ENCODE measurements at places on chromosomes 4 and X.

DNA sequence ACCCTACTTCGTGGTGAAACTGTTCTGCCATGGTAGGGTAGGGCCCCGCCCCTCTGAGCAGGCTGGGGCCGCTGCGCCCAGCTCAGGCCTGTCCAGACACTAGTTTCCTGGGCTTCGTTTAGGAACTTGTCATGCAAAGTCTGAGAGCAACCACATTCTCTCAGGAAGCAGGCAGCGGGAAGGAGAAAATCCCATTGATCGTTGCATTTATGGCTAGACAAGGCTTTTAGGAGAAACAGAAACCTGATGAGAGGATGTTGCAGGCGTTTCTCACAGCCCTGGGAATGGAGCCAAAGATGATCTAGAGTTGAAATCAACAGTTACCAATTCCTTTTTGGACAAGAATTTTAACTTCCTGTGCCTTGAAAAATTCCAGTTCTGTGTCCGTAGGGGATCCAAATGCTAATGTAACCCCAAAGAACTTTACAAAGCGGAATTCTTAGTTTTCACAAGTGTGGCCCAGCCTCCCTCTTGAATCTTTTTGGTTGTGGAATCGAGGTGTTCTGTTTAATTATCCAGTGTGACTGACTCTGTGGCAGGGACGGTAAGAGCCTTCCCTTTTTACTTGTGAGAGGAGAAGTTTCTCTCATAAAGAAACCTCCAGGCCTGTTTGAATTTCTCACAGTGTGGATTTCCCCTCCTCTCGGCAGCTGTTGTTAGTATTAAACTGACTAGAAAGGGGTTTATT is 4.5 kb upstream of the CXCL9 start:
- DNase-seq, result no peak

- no peak for DNase-seq
Observed at GRCh38 chr4:102783006-102783405, 22.2 kb upstream of the MANBA start.

- DNase-seq, result no peak
Observed at GRCh38 chrX:17788956-17789562, 51.8 kb downstream of the SCML1 start.

DNA sequence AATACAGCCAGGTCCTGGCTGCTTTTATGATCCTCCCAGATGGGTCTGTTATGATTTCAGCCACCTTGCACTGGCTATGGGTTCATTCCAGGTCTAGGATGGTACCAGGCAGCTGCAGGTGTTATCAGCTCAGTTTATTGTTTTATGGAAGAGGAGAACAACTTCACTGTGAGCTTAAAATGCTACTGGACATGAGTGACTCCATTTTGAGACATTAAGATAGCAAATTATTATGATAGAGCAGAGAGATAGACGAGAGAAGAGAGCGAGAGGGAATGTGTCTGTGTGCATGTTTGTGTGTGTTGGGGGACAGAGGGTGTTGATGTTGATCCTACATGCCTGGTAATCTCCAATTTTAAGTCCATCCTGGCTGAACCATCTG is 820.2 kb downstream of the FSTL5 start:
- DNase-seq, result no peak

DNA sequence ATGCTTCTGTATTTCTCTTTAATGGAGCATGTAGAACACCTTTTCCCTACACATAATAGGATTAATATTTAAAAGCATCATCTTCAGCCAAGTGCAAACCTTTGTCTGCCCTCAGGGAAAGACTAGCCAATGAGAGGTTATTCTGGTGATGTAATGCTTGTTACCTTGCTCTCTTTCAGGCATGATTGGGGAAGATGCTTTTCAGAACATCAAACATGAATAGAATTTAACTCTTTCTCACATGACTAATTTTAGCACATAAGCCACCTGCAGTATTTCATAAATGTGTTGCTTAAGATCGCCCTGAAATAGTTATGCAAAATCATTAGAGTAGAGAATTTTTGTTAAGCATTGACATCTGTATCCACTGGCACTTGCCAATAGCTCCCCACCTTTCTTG is 10.7 kb upstream of the EPGN start:
- DNase-seq, result no peak

- DNase-seq, result no peak
Observed at GRCh38 chr4:73341454-73341853, 62.6 kb upstream of the ALB start.

GRCh38 chr4:6752486-6752829 is 30.1 kb upstream of the KIAA0232 start:
- DNase-seq, result no peak

DNA sequence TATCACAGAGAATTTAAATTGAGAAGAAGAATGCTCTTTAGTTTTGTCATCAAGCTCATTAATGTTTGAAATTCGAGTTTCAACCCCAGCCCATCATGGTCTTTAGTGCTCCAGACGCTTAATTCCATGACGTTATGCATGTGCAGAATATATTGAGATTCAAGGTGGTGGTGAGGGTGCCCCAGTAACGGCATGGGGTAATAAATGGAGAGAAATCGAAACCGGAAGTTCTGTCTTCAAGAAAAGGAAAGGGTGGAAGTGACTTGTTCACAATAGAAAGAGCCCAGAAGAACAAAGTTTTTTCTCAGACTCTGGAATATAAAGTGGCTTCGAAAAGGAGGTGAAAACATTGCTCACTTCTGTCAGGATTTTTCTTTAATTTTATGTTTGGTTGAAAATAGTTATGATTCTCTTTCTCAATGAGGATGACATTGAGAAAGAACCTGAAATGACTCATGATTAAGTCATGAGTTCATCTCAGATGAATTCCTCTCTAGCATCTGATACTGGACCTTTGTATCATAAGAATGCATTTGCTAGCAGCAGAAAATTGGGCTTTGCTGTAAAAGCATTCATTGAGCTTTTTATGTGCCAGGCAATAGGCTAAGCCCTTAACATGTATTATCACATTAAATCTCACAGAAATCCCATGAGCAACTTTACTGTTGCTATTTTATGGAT is 779 bp upstream of the DDX60L start:
- no peak for DNase-seq

DNA sequence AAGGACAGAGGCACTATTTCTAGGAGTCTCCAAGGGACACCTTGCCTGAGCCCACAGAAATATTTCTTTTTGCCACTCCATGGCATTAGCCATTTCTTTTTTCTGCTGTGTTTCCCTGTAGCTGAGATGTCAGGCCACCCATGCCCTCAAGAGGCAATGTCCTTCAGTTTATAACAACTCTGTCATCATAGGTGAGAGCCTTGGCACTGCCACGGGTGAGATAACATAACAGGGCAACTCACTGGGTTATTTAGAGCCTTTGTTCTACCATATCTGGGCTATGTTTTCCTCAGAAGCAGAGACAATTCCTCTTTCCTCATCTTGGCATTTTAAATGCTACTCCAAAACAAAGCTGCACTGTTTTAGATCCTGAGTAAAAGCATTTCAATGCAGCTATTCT is 99.9 kb upstream of the MAOA start:
- DNase-seq, result no peak

GRCh38 chr4:148044912-148045352 is 313.0 kb downstream of the ARHGAP10 start:
- DNase-seq, result no peak

DNA sequence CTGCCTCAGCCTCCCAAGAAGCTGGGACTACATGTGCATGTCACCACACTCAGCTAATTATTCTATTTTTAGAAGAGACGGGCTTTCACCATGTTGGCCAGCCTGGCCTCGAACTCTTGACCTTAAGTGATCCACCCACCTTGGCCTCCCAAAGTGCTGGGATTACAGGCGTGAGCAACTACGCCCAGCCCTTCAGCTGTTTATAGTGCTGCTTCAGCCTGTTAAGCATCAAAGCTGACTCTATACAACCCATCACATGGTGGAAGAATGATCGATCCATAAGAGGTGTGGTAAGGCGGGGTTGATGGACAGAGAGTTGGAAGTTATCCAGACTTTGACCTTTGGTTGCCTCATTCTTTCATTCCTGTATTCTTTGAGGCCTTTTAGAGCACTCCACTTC is 56.2 kb upstream of the RAPGEF2 start:
- no peak for DNase-seq

DNA sequence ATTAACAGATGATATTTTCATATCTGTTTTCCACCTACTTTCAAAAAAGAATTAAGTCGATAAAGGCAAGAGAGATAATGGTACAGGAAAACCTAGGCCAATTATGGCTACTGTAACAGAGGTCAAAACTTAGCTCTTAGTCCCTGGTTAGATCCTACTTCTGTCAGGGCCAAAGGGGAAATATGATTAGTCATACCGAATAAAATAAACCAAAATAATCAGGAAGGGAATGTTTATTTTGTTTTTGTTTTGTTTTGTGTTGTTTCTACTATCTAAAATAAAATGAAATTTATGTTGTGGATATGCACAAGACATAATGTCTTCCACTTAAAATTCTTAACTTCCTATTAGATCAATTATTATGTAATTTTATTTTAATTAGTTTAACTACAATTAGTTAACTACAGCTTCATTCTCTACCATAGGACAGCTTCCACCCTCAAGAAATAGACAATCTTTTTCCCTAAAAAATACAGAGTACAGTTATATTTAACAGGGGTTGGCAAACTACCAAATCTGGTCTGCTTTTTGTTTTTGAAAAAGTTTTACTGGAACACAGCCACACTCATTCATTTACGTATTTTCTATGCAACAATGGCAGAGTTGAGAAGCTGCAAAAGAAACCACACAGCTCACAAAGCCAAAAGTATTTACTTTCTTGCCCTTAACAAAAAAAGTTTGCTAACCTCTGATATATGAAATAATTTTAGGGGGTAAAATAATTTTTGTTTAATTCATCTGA is 25.4 kb downstream of the TMEM47 start:
- no peak for DNase-seq

- no peak for DNase-seq
Observed at GRCh38 chr4:47391256-47391655, 72.2 kb downstream of the COMMD8 start.

- DNase-seq, result no peak
Observed at GRCh38 chr4:85153221-85153620, 186.7 kb upstream of the WDFY3 start.

DNA sequence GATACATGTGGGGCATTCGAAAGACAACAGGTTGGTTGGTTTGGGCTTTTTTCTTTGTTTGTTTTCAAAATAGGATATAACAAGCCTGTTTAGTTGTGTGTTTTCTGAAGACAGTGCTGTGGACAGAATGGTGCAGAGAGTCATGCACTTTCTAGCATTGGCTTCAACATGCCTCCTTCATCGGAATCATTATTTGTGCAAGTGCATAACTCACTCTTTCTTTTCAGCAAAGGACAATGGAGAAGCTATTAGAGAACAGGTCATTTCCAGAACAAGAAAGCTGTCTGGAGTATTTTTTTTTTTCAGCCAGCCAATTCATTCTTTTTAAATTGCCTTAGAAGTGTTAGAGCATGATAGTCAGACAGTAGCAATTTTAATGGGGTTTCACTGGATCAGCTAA is 225.8 kb downstream of the STK32B start:
- DNase-seq, result no peak

DNA sequence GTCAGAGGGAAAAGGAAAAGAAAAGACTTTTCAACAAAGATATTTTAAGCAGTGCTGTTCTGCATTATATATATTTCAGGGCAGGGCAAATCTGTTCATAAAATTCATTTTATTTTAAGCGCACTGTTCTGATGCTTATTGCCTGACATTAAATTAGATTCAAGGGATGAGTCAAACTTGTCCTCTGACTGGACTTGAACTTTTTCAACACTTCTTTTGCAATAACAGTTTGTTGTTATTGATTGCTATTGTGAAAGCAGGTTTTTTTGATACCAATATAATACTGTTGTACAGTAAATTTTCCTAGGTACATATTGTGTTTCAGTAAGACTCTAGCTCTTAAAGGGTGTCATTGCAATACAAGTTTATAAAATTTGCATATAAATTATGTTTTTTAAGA is 481.3 kb downstream of the NAF1 start:
- no peak for DNase-seq

- no peak for DNase-seq
Observed at GRCh38 chr4:101328063-101328602, 19.2 kb downstream of the PPP3CA start.

DNA sequence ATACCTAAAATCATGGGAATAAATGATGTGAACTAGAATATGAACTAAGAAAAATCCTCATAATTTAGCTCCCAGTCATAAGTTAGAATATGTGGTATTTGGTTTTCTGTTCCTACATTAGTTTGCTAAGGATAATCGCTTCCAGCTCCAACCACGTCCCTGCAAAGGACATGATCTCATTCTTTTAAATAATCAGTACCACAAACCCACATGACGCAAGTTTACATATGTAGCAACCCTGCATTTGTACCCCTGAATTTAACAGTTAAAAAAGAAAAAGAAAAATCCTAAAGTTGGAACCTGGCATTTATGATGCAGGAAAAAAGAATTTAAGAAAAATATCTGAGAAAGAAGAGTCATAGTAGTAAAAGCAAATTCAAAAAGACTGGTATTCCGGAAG is 13.3 kb downstream of the UBA6 start:
- DNase-seq, result no peak

GRCh38 chr4:128241425-128241913 is 46.1 kb downstream of the PGRMC2 start:
- DNase-seq, result no peak

DNA sequence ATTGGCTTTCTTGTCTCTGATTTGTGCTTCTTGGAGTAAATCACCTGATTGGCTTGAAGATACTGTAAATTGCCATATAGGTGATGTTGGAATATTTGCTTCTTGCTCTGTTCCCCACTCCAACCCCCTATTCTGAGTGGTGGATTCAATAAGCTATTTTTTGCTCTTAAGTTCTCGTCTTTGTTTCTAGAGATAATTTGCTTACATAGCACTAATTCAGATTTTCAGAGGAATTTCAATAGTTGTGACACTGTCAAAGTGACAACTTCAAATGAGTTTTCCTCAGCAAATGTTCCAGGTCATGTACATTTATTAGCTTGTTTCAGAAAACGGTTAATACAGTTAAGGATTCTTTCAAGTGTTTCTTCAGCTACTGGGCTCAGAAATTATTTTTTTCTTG is 18.6 kb downstream of the LANCL3 start:
- DNase-seq, result no peak

- no peak for DNase-seq
Observed at GRCh38 chr4:55635282-55635681, 816 bp downstream of the NMU start.

DNA sequence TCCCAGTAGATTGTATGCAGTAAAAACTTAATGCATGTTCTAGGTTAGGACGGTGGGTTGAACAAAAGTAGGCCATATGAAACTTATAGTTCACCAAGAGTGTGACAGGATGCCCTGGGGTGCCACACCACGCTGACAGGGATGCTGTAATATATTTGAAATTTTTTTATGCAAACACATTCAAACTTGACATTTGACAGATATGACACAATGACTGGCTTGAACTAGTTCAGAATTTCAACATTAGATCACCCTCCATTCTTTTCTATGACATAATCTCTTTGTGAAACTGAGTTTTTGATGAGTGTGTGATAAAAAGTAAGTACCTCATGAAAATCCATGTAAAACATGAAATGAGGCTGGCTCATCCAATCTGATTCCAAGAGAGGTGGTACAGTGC is 198.4 kb downstream of the PALLD start:
- DNase-seq, result no peak

- no peak for DNase-seq
Observed at GRCh38 chr4:92455951-92456350, 152.2 kb downstream of the GRID2 start.

All from stimulated activated CD4-positive, alpha-beta T cell treated with anti-CD3 and anti-CD28 coated beads, Interleukin-2, amount 100 ng/mL, for 48 hours (primary cell).